ENCODE measurements at places on chromosomes 6 and 20.

- no peak for DNase-seq
Measured at GRCh38 chr6:44704240-44705150, 317.0 kb downstream of the CDC5L start.

DNA sequence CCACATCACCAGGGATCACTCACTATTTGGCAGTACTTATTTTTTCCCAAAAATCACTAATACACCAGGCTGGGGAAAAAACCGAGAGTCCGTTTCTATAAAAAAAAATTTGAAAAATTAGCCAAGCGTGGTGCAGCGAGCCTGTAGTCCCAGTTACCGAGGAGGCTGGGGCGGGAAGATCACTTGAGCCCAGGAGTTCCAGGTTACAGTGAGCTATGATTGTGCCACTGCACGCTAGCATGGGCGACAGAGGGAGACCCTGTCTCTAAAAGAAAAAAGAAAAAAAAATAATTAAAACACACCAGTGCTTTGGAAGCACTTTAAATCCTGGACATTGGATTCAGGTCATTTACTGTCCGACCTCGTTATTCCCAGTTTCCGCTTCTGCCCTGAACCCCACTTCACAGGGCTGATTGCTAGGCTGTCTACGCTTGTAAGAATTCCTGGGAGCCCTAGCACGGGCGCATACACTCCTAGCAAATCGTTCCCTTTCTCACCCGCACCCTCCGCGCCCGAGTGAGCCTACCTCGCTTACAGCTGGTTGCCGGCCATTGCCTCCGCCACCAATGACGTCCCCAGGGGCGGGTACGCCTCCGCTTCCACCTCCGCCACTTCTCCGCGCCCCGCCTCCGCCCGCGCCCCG, at the start of gene TPMT:
TSS of gene TPMT (minus strand) at position 571 of the 643 bp plus-strand sequence. CDS start 5,950 bp downstream, outside the sequence.
- no peak for DNase-seq

GRCh38 chr6:162973151-162973872, 245.5 kb downstream of the PACRG start:
- no peak for DNase-seq

DNA sequence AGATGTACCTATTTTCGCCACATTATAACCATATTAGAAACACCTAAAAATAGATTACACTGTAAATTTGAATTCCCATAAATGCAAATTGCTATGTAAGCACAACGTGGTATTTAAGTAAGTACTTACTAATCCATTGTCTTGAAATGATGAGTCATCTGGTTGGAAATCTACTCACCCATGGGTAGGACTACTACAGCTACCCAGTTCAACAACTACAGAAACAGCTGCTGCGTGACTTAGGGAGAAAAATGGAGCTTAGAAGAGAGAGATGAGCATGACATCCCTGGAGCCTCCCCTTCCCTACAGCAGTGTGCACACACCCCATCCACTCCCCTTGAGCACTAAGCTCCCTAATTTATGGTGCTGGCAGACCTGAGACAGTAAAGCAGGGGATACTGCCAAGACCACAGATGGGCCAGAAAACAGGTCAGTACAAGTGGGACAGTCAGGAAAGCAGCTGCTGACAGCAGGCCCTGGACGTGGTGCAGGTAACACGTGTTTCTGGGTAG, 26.9 kb downstream of the RRAGD start:
- DNase-seq = no peak

- DNase-seq = no peak
Measured at GRCh38 chr20:40984496-40984895, 44.1 kb upstream of the TOP1 start.

DNA sequence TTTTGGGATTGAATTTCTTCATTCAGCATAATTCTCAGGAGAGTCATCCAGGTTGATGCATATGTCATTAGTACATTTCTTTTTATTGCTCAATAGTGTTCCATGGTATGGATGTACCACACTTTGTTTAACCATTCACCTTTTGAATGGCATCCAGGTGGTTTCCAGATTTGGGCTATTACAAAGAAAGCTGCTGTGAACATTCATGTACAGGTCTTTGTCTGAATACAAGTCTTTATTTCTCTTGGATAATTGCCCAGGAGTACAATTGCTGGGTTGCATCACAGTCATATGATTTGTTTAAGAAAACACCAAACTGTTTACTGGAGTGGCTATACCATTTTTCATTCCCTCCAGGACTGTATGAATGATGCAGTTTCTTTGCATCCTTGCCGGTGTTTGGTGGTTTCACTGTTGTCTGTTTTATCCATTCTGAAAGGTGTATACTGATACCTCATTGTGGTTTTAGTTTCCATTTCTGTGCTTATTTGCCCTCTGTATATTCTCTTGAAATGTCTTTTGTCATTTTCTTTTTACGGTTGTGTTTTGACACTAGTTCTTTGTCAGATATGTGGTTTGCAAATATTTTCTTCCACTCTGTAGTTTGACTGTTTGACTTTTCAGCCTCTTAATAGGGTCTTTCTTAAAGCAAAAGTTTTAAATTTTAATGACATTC, 8.8 kb downstream of the CDKAL1 start:
- no peak for DNase-seq

DNA sequence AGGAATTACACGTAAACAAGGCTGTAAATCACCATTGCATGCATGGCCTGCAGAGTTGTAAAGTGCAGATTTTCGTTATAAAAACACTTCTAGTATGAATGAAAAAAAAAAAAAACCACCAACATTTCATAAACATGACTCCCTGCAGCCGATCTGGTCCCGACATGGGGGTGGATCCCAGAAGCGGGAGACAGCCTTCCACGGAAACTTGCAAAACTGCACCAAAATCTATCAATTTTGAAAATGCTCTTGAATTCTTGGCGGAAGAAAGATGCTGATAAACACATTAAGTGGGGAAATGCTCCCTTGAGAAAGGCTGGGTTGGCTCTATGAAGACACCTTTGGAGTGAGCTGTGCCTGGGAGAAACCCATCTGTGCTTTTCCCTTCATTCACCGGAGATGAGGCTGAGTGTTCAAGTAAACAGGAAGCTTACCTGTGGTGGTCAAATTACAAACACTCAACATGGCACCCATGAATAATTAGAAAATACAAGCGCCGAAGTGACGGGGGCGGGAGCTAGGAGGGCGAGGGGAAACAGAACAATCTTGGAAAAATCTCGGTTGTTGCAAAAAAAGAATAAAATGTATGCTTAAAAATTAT, 845 bp upstream of the ANKRD60 start:
- no peak for DNase-seq

- DNase-seq = no peak
Measured at GRCh38 chr6:159879856-159880255, 10.9 kb upstream of the MAS1 start.

- no peak for DNase-seq
Measured at GRCh38 chr6:99091985-99092384, 144.2 kb upstream of the FBXL4 start.

DNA sequence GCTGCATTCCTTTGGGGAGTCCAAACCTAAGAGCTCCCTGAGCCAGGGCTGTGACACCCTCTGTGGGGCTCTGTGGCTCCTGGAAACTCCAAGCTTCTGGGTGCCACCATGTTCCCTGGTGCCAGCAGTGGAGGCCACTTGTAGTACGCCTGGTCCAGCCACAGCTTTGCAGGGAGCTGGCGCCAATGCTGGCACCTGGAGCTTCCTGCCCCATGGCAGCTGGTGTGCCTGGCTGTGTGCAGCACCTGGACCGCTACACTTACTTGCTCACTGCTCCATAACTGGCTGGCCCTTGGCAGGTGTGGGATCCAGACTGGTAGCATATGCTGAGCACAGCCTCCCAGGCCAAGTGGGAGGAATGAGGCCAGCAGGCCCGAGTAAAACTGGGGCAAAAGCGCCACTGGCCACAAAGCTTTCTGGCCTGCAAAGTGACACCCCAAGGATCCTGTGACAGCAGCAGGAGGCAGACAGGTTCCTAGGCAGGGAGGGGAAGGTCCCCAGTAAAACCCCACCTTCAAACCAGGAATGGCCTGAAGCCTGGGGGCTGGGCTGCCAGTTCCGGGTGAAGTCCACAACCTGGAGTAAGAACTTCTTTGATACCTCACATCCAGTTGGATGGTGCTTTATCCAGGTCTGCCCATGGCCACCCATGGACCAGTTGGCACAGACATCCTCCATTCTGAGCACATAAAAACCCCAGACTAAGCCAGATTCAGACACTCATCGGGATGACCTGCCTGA, 461.0 kb downstream of the TBC1D32 start:
- no peak for DNase-seq

DNA sequence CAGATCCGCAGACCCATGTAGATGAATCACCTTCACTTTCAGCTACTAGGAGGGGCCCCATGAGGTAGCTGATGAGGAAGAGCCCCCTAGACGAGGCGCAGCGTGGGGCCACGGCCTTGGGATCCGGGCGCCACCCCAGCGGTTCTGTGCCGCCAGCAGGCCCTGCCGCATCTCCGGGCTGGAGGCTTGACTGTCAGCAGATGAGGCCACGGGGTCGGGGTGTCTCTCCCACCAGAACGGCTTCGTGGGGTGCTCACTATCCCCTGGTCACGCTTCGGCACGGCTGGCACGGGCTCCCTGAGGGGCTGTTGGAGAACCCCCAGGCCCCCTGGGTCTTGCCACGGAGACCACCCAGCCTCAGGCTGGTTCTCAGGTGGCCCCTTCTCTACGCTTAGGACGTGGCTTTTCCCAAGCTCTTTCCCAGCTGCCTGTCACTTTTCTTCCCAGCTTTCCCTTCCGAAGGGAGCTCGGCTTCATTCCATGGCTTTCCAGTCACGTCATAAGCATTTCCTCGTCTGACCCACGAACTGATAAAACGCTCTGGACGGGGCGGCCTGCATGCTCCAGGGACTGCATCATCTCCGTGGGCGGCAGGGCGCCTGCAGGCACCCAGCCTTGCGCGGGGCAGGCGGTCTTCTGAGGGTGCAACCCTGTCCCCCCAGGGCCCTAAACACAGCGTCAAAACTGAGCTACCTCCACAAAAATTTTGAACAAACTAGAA, 85.9 kb downstream of the THBS2 start:
- no peak for DNase-seq

DNA sequence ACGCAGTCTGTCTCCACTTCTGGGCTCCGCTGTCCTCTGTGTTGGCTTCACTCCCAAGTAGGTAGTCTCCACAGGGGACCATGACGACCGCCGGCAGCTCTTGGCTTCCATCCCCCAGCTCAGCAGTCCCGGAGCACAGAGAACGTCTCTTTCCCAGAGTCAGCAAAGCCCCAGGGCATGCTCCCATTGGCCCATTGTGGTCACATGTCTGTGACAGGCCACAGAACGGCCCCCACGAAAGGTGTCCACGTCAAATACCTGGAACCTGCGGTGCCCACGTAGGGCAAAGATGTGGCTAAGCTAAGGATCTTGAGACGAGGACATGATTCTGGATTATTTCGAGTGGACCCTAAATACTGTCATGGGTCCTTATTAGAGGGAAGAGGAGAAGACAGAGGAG, 438.4 kb upstream of the SULF2 start:
- no peak for DNase-seq

DNA sequence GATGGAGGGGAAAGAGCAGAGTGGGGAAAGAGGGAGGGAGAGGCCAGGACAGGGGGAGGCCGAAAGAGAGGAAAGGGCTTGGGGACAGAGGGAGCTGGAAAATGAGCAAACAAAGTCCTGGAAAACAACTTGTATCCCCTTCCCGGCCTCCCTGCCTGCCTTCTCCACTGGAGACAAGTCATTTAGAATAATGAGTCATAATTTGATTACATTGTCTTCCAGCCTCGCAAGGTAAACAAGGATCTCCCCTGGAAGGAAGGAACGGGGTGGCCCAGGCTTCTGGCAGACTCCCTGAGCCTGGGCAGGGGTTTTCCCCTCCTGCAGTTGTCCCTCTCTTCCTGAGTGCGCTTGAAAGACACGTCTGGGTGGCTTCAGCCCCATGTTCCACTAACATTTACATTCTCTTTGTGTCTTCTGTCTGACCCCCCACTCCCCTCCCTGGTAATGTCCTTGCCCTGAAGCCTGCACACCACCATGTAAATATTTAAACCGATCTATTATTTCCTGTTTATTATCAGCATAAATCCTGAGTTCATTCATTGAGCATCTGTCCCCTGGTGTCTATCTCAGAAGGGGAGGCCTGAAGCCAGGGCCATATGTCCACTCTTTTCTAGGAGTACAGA, 12.1 kb upstream of the MRPS18A start:
- no peak for DNase-seq

GRCh38 chr6:136784910-136785746, 7.1 kb downstream of the MAP3K5 start:
- peak; percentile 44 for DNase-seq

Measured in activated CD4-positive, CD25-positive, alpha-beta regulatory T cell treated with anti-CD3 and anti-CD28 coated beads, Interleukin-2, amount 50 U/mL, for 72 hours (primary cell).